Effector CD8-positive, alpha-beta T cell (primary cell): ENCODE measurements at places on chromosomes 4 and X.

DNA sequence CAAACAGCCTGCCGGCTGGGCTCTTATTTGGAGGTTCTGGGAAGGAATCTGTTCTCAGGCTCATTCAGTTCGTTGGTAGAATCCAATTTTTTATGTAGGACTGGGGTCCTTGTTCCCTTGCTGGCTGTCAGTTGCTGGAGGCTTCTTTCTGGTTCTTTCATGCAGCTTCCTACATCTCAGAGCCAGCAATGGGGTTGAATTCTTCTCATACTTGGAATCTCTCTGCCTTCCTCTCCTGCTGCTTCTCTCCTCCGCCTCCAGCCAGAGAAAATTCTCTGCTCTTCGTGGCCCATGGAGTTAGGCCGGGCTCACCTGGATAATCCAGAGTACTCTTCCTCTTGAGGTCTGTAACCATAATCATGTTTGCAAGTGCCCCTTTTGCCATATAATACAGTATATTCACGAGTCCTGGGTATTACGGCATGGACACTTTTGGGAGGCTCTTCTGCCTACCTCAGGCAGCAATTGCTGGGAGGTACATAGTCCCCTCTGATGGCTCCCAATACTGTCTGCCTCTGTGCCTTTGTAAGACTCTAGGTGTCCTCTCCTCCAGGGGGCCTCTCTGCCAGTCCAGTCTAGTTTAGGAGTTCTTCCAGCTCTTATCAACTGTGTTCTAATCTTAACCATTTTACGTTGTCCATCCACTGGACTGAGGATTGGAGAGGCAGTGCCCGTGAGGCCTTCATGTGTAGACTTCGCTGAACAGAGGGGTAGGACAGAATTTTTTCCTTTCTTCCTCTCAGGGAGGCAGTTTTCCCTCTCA lies 2.2 kb downstream of the TRMT44 start:
- no peak for DNase-seq

DNA sequence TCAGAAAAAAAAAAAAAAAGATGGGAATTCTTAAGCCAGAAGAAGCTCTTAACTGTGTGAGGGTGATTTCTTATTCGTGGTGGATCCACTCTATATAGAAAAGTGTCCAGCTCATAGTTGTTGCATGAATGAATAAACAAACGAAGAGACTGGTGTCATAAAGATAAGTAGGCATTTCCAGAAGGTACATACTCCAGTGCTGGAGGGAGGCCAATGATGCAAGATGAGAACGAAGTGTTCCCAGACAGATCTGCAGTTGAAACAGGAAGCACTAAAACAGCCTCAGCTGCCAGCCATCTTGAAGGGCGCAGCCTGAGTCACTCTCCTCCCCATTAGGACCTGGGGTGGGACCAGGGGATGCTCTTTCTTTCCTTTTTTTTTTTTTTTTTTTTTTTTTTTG lies 47.4 kb upstream of the HOPX start:
- DNase-seq = no peak

DNA sequence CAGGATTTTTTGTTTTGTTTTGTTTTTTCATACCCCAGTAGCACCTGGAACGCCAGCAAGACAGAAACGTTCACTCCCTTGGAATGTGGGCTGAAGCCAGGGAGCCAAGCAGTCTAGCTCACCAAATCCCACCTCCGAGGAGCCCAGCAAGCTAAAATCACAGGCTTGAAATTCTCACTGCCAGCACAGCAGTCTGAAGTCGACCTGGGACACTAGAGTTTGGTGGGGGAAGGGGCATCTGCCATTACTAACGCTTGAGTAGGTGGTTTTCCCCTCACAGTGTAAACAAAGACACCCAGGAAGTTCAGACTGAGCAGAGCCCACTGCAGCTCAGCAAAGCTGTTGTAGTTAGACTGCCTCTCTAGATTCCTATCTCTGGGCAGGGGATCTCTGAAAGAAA lies 99.6 kb upstream of the FGF16 start:
- DNase-seq = no peak

DNA sequence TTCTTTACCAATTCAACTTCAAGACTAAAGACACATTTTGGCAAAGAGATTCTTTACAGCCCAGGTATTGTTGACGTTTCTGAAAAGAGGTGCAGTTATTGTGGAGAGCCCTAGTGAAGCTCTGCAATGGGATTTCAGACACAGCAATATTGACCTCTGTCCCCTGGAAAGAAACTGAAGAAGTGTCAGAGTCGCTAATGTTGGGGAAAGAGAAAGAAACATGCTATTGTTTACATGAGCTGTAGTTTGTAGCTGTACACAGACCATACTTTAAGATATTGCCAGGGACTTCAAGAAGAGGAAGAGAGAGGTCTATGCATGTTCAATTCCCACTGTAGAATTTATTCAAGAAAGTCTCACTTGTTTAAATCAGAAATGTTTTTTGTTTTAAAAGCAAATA lies 497.3 kb upstream of the BOD1L1 start:
- no peak for DNase-seq

DNA sequence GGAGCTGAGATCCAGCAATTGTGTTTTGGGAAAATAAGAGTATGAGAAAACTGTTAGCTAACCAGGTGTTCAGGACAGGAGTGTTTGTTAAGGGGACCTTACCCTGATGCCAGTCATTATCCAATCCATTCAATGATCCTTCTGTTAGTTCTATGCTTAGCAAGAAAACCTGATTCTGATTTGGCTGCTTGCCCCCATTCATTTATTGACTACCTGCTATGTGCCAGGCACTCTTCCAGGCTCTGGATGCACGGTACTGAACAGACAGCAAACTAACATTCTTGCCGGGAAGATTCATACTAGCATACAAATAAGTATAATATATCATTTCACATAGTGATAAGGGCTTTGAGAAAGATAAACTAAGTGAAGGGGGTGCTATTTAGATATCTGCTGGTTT lies 1.0 kb upstream of the MECP2 start:
- no peak for DNase-seq

DNA sequence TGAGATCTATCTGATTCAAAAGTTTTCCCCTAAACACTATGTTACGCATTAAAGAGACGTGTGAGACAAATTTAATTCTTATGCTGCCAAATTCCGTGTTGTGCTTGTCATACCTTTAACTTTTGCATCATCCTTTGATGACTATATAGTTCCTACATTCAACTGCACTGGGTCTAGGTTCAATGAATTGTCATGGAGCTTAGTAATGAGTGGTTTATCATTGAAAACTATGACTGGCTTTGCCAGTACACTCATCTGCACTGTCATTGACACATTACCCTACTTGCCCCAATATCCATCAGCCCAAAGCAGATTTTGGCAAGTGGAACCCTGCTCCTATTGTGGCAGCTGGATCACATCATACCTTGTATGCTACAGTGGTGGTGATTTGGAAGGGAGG lies 882.9 kb upstream of the SLIT2 start:
- no peak for DNase-seq

DNA sequence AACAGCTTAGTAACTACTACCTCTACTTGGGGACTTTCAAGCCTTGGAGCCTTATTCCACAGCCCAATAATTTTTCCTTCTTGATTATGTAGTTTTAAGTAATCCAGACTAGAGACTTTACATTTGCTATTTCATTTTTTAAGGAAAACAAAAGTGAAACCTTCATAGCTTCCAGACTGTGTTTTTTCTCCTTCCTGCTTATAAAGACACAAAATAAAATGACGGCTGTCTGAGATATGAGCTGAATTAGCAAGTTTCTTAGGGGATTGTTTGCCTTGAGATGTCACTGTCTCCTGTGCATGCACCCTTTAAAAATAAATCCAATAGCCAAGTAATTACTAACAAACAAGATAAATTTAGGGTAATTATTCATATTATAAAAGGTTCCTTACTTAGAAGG lies 78.8 kb upstream of the PACRGL start:
- no peak for DNase-seq

GRCh38 chr4:138919094-138919936 lies 96.3 kb upstream of the NOCT start:
- no peak for DNase-seq
